ENCODE measurements at places on chromosomes 12 and 14. TPM values are rescaled to one million over a fixed set of nuclear protein-coding genes. Genes with fewer than 3 reads are reported as not detected.
A peak's percentile ranks its signal among the peaks of the same experiment; 100 is the strongest.

Gene NUP37
- 27.3 TPM for total RNA-seq

Gene PRH2
- not detected for total RNA-seq

Gene TAS2R42
- not detected for total RNA-seq

Gene KCNH5
- 1.9 TPM for total RNA-seq

Gene CRY1
- 27.7 TPM for total RNA-seq

Gene RPS26
- 665 TPM for total RNA-seq

Gene SERPINA6
- total RNA-seq = 132 TPM

DNA sequence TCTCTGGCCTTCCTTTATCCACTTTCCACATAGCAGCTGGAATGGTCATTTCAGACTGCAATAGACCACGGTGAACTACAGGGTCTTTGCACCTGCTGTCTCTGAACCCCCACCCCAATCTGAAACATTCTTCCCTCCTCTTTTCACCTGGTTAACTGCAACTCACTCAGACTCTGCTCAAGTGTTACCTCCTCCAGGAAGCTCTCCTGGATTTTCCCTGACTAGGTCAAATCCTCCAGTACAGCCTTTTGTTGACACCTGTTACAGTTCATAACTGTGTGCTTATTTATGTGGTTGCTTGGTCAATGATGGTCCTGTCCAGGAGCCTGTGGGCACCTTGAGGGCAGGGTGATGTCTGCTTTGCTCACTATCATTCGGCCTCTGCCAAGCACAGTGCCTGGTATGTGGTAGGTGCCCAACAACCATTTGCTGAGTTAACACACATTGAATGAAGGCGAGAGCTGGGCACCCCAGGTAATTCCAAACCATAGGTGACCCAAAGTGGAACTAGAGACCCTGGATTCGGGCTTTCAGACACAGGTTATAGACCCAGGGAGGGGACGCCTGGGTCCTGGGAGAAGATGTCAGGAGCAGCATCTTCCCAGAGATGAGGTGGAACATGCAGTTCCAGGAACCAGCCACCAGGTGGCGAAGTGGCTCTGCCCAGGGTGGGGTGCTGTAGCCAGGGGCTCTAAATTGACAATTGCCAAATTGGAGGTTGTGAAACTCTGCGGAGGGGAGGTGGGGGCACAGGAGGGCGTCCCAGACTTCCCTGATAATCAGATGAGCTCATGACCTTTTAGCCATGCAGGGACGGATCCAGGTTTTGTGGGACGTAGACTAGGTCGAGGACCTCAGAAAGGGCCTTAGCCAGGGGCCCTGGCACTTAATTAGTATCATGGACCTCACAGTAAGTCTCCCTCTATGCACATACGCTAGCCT, 28.1 kb downstream of the TRPV4 start:
- DNase-seq = peak; percentile 63
- H3K4me3 ChIP-seq = no peak overlapping the region
- H3K27ac ChIP-seq = no peak overlapping the region
- H3K27me3 ChIP-seq = no peaks in the 10 kb centered on the region
- no peaks in the 10 kb centered on the region for H3K36me3 ChIP-seq
- no peaks in the 10 kb centered on the region for H3K4me1 ChIP-seq

DNA sequence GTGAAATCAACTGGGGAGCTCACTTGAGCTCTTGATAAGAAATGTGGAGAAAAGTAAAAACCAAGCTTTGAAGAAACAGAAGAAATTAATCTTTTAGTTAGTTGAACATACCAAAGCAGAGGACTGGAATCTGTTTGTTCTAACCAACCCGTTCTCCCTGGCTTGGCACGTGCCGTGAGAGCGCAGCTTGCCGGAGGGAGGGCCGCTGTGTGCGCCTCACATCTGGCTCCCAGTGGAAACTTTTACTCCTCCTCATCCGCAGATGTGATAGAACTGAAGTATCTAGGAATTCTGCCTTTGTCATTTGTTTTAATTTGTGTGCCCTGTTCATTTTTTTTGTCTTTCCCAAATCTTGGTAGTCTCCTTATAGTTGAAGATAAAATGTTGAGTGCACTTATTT, 64.9 kb downstream of the DDX51 start:
- peaks cover 4% of the 10 kb centered on the region for H3K4me1 ChIP-seq
- H3K4me3 ChIP-seq = no peak overlapping the region
- DNase-seq = no peak
- no peak overlapping the region for H3K27ac ChIP-seq

GRCh38 chr12:71688961-71689570, 3.2 kb downstream of the TMEM19 start:
- no peak overlapping the region for H3K27ac ChIP-seq
- H3K4me3 ChIP-seq = no peak overlapping the region
- peaks cover 14% of the 10 kb centered on the region for H3K4me1 ChIP-seq
- no peaks in the 10 kb centered on the region for H3K27me3 ChIP-seq
- no peak for DNase-seq

DNA sequence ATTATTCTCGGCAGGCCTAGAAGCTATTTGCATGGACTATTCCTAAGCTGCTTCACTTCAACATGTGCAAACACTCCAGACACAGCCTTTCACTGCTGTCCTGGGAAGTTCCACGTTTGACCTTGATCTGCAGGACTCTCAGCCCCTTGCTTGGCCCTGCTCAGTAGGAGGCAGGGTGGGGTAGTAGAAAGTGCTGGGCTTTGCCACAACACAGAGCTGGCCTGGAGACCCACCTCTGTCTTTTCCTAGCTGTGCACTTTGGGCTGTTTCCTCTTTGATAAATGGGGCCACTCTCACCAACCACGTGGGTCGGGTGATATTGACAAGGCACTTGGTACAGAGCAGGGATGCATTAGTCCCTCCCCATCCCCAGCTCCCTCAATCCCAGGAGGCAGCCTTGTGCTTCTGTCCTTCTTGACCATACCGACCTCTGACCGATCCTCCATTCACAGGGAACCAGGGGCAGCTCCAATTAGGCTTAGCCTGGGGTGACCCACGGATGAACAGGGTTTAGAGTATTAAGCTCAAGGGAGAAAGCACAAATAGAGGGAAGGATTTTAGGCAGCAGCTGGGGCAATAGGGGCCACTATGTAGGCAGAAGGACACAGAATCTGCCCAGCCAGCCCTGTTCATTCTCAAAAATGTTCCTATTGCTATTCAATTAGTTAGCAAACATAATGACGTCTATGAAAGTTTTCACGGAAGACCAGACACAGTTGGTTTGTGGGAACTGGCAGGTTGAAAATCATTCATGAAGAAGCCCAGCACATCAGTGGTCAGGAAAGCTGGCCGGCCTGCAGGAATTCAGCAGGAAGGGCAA, 63.3 kb downstream of the SYNE3 start:
- H3K4me3 ChIP-seq = no peak overlapping the region
- H3K27ac ChIP-seq = no peak overlapping the region
- DNase-seq = no peak
- no peaks in the 10 kb centered on the region for H3K36me3 ChIP-seq

- H3K4me3 ChIP-seq = no peak overlapping the region
- H3K27ac ChIP-seq = no peak overlapping the region
- no peaks in the 10 kb centered on the region for H3K36me3 ChIP-seq
- no peak for DNase-seq
Measured at GRCh38 chr12:67457778-67458665, 188.9 kb downstream of the CAND1 start.

GRCh38 chr12:124917841-124918621, 3.6 kb upstream of the UBC start:
- H3K4me1 ChIP-seq = peaks cover 34% of the 10 kb centered on the region
- DNase-seq = peak; percentile 49
- no peaks in the 10 kb centered on the region for H3K27me3 ChIP-seq
- no peaks in the 10 kb centered on the region for H3K36me3 ChIP-seq
- H3K4me3 ChIP-seq = peak overlapping the region; percentile 21

DNA sequence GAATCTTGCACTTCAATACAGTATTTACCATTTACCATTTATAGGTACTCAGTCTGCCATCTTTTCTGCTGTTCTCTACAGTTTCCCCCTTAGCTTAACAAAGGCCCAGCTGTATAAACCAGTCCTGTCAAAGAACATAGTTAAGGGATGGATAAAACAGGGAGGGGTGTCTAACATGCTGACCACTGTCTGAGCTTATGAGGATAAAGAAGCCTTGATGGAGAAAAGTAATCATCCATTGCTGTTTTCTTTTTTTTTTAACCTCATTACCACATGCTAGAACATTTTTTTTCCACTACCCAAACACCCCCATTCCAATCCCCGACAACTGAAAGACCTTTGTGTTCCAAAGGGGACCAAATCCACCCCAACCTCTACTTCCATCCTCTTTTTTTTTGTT, 39.9 kb downstream of the SOX5 start:
- DNase-seq = no peak
- H3K27ac ChIP-seq = no peak overlapping the region
- H3K4me1 ChIP-seq = no peaks in the 10 kb centered on the region
- H3K4me3 ChIP-seq = no peak overlapping the region
- no peaks in the 10 kb centered on the region for H3K27me3 ChIP-seq

DNA sequence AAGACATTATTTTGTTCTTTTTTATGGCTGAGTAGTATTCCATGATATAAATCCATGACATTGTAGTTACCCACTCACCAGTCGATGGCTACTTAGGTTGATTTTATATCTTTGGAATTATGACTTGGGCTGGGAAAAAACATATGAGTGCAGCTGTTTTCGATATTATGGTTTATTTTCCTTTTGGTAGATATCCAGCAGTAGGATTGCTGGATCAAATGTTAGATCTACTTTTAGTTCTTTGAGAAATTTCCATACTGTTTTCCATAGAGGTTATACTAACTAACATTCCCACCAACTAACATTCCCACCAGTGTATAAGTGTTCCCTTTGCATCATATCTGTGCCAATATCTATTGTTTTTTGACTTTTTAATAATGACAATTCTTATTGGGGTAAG, 29.9 kb upstream of the PTPRR start:
- H3K27me3 ChIP-seq = no peaks in the 10 kb centered on the region
- no peaks in the 10 kb centered on the region for H3K4me1 ChIP-seq
- H3K36me3 ChIP-seq = no peaks in the 10 kb centered on the region
- H3K27ac ChIP-seq = no peak overlapping the region

DNA sequence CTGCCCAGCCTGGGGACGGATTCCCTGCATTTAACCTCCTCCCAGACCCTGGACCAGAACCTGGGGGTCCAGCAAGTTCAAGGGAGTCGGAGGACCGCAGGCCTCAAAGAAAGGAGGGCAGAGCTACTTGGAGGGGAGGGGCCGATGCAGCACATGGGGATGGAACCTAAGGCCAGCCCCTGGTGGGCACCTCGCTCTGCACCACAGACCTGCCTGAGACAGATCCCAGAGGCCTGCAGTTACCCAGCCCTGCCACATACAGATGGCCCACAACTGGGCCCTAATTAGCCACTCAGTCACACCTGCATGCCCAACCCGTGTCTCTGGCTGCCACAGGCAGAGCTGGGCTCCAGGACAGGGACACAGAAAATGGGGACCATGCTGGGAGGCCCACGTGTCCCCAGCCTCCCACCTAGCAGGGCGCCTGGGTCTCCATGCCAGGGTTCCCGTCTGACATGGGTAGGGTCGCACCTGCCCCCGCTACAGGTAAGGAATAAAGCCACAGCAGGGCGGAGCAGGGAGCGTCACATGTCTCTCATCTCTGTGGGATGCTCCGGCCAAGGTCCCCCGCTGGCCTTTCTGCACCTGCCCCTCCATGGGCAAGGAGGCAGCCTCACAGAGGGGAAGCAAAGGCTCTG, 16.7 kb downstream of the AKT1 start:
- H3K4me3 ChIP-seq = no peak overlapping the region
- DNase-seq = no peak
- no peaks in the 10 kb centered on the region for H3K36me3 ChIP-seq
- no peaks in the 10 kb centered on the region for H3K27me3 ChIP-seq

GRCh38 chr12:67367843-67368242, 98.7 kb downstream of the CAND1 start:
- DNase-seq = no peak
- H3K27me3 ChIP-seq = no peaks in the 10 kb centered on the region
- no peaks in the 10 kb centered on the region for H3K36me3 ChIP-seq
- H3K4me1 ChIP-seq = no peaks in the 10 kb centered on the region

DNA sequence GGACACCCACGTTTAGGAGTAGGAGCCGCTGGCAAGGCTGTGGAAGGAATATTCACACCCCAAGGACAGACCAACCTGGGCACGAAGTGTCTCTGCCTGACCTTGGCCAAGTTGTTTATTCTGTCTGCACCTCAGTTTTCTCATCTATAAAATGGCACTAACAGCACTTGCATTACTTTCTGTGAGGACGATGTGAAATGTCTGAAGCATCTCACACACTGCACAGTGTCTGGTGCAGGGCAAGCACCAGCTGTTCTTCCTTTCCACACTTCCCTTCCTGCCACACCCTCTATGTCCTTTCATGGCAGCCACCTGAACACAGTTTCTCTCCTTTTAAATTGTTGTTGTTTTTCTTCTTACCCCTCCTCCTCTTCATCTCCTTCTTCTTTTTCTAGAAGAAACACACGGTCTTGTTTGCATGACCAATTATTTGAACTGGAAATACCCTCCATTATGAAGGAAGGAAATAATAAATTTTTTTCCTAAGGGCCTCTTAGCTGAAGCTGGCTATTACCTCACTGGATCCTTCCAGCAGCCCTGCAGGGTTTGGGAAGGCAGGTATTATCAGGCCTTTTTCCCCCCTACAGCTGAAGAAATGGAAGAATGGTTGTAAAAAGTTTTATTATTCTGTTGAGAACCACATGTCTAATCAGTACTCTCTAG, 42.9 kb upstream of the ATP23 start:
- H3K27me3 ChIP-seq = no peaks in the 10 kb centered on the region
- peak overlapping the region; percentile 86 for H3K27ac ChIP-seq
- H3K4me3 ChIP-seq = no peak overlapping the region
- H3K36me3 ChIP-seq = no peaks in the 10 kb centered on the region
- H3K4me1 ChIP-seq = peaks cover 57% of the 10 kb centered on the region

DNA sequence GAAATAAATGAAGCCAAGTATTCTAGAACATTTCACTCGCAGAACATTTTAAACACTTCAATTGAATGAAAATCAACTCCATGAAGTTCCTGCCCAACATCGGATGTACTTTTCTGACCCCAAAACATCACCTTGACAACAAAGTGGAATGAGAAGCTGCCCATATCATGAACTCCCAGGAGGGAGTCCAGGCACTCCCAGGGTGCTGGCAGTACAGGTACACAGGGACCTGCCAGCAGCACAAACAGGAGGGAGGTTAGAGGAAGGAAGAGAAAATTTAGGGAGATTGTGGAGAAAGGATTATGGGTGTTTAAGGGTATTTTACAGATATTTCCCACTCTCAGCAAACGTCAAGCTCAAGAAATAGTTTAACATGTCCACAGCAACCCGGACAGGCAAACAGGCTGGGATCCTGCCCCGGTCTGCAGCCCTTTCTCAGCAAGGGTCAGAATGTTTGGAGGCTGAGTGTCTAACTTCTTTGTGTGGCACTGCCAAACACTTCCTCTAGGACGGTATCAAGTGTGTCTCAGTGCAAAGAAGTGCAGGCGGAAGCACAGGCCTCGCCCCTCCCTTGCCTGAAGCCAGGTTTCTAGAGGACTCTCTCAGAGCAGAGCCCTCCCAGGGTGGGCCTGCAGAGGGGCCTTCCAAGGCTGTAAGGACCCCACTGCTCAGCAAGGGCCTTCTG, 72.2 kb downstream of the SETD3 start:
- H3K36me3 ChIP-seq = no peaks in the 10 kb centered on the region
- H3K4me3 ChIP-seq = no peak overlapping the region
- no peak for DNase-seq
- peaks cover 13% of the 10 kb centered on the region for H3K4me1 ChIP-seq
- no peaks in the 10 kb centered on the region for H3K27me3 ChIP-seq
- H3K27ac ChIP-seq = no peak overlapping the region
